GM13977 (cell line): ENCODE measurements at places on chromosomes 2 and 18.

- DNase-seq, result no peak
Observed at GRCh38 chr2:238597638-238598528, 171.2 kb downstream of the ASB1 start.

DNA sequence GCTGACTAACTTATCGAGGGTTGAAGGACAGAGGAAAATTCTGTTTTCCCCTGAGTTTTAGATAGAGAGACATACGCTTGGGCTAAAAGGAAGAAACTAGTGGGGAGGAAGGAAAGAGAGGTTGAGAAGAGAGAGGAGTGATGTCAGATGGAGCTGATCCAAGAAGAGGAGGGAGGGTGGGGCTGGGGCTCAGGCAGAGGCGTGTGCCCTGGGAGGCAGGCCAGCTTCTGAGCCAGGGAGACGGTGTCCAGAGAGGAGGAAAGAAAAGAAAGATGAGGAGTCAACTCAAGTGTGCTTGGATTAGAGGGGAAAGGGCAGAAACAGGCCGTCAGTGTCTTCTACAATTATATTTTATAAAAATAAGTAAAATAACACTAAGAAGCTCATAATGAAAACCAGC, 56.2 kb downstream of the EMILIN2 start:
- DNase-seq, result no peak

- DNase-seq, result no peak
Observed at GRCh38 chr2:215904101-215904500, 109.2 kb downstream of the MREG start.

DNA sequence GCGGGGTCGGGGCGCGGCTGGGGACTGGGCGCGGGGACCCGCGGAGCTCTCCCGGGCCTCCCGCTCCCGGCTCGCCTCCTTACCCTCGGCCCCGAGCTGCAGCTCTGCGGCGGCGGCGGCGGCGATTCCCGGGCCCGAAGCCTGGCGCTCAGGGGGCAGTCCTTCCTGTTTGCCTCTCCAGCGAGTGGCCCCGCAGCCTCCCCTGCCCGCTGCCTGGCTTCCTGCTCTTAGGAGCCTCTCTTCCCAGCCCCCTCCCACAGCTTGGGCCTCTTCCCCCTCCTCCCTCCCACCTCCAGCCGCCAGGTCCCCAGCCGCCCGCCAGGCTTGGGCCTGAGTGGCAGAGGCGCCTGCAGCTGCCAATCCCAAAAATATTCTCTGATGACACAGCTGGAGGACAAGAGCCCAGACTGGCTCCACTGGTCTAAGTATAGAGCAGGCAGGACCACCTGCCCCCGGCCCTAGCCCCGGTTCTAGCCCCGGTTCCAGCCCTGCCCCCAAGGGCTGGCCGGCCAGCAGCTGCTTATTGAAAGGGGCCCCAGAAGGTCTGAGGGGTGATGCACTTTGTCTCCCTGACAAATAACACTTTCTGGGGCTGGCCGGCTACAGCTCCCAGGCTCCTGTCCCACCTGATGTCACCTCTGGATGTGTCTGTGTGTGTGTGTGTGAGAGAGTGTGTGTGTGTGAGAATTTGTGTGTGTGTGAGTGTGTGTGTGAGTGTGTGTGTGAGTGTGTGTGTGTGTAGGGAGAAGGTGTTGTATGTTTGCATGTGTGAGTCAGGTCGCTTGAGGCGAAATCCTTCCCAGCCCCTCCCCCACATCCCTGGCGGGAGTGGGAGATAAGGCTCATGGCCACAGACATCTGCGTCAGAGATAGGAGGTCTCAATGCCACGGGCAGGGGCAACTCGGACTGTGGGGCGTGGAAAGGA, at the start of gene OBSL1:
OBSL1 (minus strand) TSS at position 229 of the 926 bp plus-strand sequence. CDS start 307 bp downstream, outside the sequence.
- DNase-seq, result peak; percentile 62

GRCh38 chr2:173458991-173459780, 104.5 kb downstream of the CDCA7 start:
- no peak for DNase-seq

GRCh38 chr2:236575510-236575909, 5.9 kb downstream of the ACKR3 start:
- no peak for DNase-seq
